Activated CD8-positive, alpha-beta T cell treated with anti-CD3 and anti-CD28 coated beads for 36 hours (primary cell): ENCODE measurements at places on chromosomes 5 and 9. TPM values are rescaled to one million over a fixed set of nuclear protein-coding genes. Genes with fewer than 3 reads are reported as not detected.
A peak's percentile ranks its signal among the peaks of the same experiment; 100 is the strongest.

The C9 gene
- not detected for total RNA-seq

- DNase-seq, result no peak
Observed at GRCh38 chr9:9874270-9874669, 738.5 kb downstream of the PTPRD start.

The DDX4 gene
- total RNA-seq, result not detected

GRCh38 chr5:149456597-149457392 lies 77.7 kb upstream of the IL17B start:
- no peak for DNase-seq

The PCDHGA5 gene
- not detected for total RNA-seq

The INSL4 gene
- total RNA-seq, result not detected

DNA sequence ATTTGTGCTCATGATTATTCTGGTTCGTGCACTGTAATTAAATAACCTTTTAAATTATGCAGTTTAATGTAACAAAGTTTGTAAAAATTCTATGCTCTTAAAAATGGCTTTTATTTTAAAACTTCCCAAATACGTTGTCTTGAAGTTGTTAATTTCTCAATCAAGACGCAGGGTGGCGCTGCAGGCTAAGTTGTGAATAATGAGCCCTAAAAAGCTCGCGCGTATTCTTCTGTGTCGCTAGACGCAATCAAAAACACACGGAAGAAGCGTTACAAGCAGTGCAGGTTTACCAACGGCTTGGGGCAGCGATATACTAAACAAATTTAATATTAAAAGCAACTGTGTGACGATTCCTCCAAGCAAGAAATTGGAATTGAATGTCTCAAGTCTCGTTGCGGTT lies at the start of gene PCDHB4:
Gene PCDHB4 (plus strand): TSS at position 256 of the 400 bp plus-strand sequence. CDS start 181 bp downstream, outside the sequence.
- DNase-seq, result peak; percentile 26

GRCh38 chr5:127944125-127944524 lies 139.4 kb upstream of the SLC12A2 start:
- no peak for DNase-seq

GRCh38 chr9:3124001-3124400 lies 280.1 kb upstream of the PUM3 start:
- no peak for DNase-seq

DNA sequence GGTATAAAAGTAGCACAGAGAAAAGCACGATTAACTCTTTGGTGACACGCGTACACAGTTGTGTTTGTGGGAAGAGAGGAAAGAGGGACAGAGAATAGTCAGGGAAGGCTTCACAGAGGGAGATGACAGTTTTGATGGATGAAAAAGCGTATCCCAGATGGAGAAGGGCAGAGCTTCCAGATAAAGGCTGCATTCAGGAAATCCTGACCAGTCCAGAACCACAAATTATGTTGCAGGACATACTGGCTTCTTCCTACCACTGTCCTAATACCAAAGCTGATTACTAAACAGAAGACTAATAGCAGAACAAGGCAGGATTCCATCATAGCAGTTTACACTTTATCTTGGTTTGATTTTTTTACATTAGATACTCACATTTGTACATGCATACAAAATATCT lies 34.5 kb downstream of the SLC31A2 start:
- no peak for DNase-seq

- no peak for DNase-seq
Observed at GRCh38 chr5:2658447-2658846, 93.0 kb downstream of the IRX2 start.

DNA sequence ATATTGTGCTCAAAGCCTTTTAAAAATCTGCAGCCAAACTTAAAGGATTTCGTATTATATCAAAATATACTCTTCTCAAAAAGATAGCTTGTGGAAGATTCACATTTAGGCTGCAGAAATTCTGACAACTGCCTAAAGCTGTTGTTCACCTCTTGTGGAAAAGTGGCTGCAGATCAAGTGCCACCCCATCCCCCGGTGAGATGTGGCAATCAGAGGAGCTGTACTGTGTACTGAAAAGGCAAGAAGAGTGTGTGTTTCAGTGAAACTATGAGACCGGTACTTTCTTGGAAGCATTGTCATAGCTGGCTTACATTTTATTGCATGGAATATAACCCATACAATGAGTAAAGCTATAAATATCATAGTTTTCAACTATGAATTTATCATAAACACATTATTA lies 64.3 kb downstream of the CDH18 start:
- DNase-seq, result no peak

DNA sequence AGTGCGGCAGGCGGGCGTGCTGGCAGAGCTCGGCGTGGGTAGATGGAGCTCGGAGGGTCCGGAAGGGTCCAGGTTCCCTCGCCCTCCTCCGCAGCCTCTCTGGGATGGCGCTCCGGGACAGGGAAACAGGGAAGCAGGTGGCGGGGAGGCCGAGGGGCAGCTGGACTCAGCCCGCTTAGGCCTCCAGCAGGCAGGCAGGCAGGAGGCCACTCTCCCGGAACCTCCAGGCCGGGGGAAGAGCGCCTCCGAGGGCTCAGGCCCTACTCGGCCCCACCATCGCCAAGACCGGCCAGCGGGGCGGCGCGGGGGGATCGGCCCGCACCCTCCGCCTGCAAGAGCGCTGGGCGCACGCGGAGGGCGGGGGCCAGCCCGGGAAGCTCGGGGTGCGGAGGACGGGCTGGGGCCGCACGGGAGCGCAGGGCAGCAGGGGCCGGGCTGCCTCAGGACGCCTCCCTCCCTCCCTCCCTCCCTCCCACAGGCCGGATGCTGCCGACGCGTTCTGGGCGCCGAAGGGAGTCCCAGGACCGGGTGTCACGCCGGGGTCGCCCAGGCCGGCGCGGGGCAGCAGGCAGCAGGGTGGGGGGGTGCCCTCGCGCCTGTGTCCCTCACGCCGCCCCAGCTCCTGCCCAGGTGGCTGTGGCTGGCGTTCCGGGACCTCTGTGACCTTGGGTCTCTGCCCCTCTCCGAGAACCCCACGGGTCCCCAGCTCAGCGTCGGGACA lies 977 bp downstream of the MGAT4B start:
- DNase-seq, result peak; percentile 65

DNA sequence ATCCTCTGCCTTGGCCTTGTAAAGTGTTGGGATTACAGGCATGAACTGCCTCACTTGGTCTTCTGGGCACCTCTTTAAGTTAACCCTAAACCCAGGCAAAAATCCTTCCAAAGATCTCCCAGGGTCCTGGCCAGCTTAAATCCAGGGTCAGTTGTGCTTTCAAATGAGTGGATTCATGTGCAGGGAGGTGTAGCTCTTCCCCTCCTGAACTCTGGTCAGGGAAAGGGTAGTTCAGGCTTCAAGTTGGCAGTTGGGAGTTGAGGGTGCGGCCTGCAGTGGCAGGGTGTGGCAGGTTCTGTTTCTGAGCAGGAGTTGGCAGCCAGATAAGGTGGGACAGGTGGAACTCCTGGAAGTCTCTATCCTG lies 3.6 kb downstream of the HNRNPAB start:
- DNase-seq, result no peak

The SEMA6A gene
- total RNA-seq, result not detected

The MAMDC4 gene
- 19.1 TPM for total RNA-seq

The GDF9 gene
- 0.90 TPM for total RNA-seq

GRCh38 chr9:122201641-122202040 lies 27.1 kb downstream of the LHX6 start:
- DNase-seq, result no peak

The SPINK13 gene
- total RNA-seq, result not detected

The MYMK gene
- total RNA-seq, result not detected

DNA sequence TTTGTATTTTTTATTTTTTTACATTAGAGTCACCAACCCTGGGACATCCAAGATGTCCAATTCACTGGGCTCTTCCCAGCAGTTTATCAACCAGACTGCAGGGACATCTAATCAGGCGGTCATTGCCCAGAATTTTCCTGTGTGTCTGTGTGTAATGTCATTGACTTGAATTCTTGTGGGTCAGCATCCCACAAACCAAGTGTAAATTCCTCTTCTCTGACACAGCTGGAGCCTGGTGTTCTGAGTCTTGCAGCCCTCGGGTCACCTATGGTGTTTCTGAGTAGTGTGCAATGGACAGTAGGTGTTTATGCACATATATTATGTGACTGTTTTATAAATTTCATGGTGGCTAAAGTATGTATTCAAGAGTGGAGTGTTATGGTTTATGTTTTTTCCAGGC lies 815.7 kb downstream of the SEMA5A start:
- DNase-seq, result no peak

GRCh38 chr5:44299394-44299793 lies 89.8 kb downstream of the FGF10 start:
- DNase-seq, result no peak

DNA sequence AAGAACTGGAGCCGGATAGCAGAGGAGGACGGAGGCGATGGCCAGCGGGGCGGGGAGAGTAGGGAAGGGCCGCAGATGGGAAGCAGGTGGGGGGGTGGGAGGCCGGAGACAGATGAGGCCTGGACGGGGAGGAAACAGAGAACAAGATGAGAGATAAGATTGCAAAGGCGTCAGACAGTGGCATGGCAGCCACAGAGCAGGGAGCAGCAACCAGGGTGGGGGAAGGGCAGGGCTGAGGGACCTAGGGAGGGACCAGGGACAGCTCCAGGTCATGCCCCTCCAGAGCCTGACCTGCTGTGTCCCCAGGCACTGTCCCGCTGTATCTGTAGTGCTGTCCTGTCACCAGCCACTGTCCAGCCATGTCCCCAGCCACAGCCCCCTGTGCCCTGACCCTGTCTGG lies 49.6 kb upstream of the LMX1B start:
- DNase-seq, result no peak

DNA sequence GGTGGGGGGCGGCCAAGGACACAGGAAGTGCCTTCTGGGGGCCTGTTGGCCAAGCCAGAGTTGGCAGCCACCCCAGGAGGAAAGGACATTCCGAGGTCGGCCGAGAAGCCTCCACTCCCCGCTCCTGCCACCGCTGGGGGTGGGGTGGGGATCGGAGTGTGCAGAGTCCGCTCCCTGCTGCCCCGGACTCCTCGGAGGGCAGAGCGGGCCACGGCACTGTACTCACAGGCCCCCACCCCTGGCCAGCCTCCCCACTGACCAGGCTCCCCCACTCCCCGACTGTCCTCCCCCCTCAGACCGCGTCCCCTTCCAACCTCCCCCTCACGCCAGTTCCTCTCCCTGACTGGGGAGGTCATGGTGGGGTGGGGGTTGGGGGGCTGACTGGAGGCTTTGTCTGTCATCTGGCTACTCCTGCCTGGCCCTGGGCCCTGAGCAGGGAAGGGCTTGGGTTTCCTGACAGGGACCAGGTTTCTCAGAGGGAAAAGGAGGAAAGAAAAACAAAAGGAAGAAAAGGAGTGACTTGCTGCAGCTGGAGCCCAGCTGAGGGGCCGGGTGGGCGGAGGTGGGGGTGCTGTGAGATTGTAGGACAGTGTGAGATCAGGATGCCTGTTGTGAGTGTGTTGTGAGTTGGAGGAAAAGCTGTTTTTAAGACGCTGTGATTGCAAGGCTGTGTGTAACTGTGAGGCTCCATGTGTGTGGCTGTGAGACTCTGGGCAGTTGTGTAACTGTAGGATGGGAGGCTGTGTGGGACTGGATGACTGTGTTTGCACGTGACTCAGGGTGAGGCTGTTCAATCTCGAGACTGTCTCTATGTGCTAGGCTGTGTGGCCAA lies 29.7 kb downstream of the CNTFR start:
- no peak for DNase-seq

DNA sequence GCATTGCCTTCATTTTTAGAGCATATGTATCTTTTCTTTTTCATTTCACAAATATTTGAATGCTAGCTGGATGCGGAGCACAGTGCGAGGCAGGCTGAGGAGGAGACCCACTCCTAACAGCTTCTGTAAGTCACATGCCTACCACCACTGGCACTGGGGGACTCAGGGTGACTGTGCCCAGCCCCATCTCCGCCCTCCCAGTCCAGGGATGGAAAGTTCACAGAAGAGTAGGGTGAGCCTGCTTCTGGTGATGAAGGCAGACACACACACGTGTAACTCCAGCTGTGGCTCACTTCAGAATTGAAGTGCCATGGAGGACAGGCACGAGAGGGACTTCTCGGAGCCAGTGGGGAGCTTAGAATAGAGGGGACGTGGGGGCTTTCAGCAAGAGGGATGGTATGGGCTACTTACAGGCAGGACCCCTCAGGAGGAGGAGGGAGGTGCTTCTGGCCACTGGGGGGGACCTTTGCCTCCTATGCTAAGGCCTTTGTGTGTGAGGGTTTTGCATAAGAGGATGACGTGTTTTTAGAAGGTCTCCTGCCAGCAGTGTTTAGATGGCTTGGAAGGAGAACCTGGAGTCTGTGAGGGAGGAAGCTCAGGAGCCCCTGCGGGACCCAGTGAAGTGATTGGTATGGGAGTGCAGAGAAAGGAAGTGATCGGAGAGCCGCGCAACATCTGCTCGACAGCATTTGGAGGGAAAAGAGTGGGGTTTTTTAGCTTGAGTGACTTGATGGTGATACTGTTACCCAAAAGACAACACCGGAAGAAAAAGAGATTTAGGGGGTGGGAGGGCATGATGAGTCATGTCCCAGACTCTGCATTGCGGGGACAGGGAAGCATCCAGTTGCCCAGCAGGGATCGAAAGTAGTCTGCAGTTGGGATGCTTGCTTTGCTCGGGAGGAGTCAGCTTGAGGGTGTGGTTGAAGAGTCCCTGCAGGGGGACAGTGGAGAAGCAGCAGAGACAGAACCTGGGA lies 163.5 kb upstream of the OTULINL start:
- no peak for DNase-seq

The VCAN gene
- not detected for total RNA-seq

- no peak for DNase-seq
Observed at GRCh38 chr5:142829801-142830220, 59.6 kb downstream of the ARHGAP26 start.

- DNase-seq, result no peak
Observed at GRCh38 chr5:32475334-32476097, 31.0 kb upstream of the ZFR start.

The ASPN gene
- total RNA-seq, result not detected

The FKBP15 gene
- total RNA-seq, result 32.5 TPM

The NR2F1-AS1 gene
- not detected for total RNA-seq
